ENCODE measurements at places on chromosomes 3 and 15.

- no peak for DNase-seq
Observed at GRCh38 chr3:123678108-123678511, 93.3 kb upstream of the HACD2 start.

GRCh38 chr3:102718651-102719050 is 283.8 kb downstream of the ZPLD1 start:
- DNase-seq: no peak

- DNase-seq: no peak
Observed at GRCh38 chr3:46395210-46395661, 11.6 kb downstream of the CCR5AS start.

- no peak for DNase-seq
Observed at GRCh38 chr15:52057996-52058395, 39.0 kb downstream of the MAPK6 start.

DNA sequence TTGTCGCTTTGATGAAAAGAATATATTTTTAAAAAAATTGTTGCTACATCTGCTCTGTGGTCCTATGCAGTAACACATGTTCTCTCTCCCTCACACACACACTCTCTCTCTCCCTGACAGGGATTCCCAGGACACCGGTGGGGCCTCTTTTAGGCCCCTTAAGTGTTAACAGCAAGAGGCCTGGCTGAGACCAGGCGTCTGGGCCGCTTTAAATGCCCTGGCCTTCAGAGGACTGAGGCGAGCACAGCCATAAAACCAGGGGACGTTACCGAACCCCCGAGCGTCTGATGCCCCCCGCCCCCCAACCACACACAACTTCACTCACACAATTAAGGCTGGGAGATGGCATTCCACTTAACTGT is 1.7 kb downstream of the BNC1 start:
- no peak for DNase-seq

DNA sequence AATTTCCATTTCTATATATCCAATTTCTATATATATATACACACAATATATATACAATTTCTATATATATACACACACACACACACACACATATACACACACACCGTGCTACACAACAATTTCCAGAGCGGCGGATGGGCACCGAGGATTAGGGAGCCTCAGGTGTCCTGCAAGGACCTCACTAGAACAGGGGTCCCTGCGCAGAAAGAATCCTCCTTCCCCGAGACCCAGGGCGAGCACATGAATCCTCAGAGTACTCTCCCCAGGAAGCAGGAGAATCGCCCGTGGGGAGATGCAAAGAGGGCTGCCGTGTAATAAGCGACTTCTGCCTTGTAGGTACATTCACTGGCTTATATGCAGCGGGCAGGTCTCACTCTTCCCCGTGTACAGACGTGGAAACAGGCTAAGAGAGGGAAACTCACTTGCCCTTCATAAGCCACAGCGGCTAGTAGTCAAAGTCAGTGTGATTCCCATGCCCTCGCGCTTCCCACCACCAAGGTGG is 467 bp downstream of the PIF1 start:
- no peak for DNase-seq

DNA sequence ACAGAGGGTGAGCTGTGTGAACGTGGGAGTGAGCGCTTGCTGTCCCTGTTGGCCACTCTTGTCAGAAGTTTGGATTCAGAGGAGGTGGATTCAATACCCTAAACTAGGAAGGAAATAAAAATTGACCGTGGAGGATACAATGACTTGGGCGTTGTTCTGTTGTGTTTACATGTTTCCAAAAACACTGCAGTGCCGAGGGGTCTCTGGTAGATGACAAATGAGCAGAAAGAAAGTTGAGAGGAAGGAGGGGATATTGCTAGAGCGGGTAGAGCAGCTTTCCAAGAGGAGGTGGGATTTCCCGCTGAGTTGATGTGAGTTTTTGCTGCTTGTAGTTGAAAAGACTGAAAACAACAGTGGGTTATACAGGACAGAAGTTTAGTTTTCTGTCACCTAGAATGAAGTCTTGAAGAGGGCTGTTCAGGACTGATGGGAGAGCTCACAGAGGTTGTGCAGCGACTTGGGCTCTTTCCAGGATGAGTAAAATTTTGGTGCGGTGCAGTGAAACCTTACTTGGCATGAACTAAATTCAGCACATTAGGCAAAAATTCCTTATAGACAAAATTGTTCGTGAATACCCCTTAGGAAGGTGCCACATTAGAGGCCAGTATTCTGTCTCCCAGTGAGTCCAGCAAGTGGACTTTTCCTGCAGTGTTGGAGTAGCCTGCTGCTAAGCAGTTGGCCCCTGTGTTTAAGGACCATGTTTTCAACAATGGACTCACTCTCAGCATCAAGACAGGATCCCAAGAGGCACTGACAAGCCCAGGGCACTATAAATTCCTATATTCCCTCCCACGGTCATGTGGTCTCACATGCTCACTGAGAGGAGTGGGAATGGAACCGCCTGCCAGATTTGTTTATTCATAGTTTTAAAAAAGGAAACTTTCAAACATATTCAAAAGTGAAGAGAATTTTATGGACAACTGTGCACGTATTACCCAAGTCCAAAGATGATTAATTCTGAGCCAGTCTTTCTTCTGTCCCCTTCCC is 435.0 kb upstream of the C2CD4B start:
- DNase-seq: no peak

- DNase-seq: no peak
Observed at GRCh38 chr3:159929171-159930141, 59.2 kb upstream of the IL12A start.

GRCh38 chr15:58694641-58695398 is 54.7 kb downstream of the ADAM10 start:
- no peak for DNase-seq

- no peak for DNase-seq
Observed at GRCh38 chr15:39530480-39531342, 50.2 kb upstream of the THBS1 start.

- DNase-seq: no peak
Observed at GRCh38 chr3:184683900-184684560, 27.8 kb downstream of the MAGEF1 start.

DNA sequence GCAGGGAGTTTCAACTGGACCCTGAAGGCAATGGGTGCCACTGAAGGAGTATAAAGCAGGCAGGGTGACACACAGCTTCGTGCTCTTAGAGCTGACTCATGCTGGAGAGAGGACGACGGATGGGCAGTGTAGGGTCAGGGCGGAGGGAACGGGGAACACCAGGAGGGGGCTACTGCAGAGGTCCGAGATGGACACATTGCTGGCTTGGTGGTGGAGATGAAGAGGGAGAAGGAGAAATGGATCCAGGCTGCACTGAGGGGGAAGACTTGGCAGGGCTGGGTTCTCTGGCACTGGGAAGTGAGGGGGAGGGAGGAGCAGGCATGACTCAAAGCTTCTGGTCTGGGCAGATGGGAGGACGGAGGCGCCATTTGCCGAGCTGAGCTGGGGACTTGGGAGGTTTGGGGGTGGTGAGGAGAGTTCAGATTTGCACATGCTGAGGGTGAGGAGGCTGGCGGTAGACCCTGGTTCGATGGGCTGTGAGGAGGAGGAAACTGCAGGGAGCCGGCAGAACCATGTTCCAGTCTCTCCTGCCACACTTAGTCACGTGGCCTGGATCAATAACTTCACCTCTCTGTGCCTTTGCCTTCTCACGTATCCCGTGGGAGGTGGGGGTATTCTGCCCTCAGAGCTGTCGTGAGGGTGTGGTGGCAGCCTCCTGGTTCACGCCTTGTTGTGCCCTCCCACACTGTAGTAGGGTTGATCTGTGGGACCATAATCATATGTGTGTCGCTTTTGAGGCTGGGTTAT is 4.6 kb upstream of the KCTD6 start:
- no peak for DNase-seq

- DNase-seq: no peak
Observed at GRCh38 chr15:89839167-89839810, 24.6 kb upstream of the ANPEP start.

- no peak for DNase-seq
Observed at GRCh38 chr3:134603480-134603879, 47.3 kb downstream of the KY start.

GRCh38 chr3:106457281-106458180 is 588.7 kb upstream of the CBLB start:
- no peak for DNase-seq

DNA sequence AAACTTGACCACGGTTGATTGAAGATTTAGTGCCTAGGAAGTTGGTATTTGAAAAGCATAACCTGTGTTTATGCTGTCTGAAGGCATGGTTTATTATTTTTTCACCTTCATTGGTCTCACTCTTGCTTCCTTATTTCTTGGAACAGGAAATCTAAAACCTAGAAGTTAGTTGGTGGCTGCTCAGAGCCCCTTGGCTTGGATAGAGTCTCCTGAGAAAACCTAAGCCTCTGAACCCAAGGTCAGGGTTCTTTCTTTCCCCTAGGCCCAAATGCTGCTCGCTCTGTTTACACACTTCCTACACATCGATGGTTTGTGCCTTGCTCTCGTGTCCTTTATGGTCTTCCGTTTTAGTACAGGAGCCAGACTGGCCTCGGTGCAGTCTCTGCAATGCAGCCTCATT is 82.2 kb downstream of the TRAK1 start:
- DNase-seq: no peak

- no peak for DNase-seq
Observed at GRCh38 chr15:40454904-40455391, 14.2 kb downstream of the BAHD1 start.

- no peak for DNase-seq
Observed at GRCh38 chr15:51088585-51088984, 6.1 kb downstream of the TNFAIP8L3 start.

All from cerebellar nuclear complex (tissue), 1 donor.